ENCODE measurements at places on chromosomes 16 and 17. TPM values are rescaled to one million over a fixed set of nuclear protein-coding genes. Genes with fewer than 3 reads are reported as not detected.

The CCL22 gene
- not detected for total RNA-seq

- DNase-seq: no peak
These were observed 60.9 kb downstream of the CLEC19A start for GRCh38 chr16:19346335-19346922.

GRCh38 chr17:73532421-73532901, 111.8 kb downstream of the SDK2 start:
- DNase-seq: no peak

DNA sequence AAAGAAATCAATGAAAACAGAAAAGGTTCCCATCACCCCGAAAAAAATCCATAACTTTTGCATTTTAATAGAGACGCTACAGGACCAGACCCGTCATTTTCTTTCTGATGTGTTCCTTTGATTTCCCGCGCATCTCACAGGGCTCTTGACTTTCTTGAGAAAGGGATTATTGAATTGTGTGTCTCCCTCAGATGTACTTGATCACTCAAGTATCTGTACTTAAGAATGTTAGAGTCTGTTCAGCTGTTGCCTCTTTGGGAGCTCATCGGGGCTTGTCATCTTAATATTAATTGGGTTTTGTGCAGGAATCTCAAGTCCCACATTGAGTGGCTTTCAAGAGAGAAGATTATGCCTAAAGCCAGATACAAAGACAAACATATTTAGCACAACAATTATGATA, 606.4 kb upstream of the SALL1 start:
- no peak for DNase-seq

The EPX gene
- total RNA-seq: not detected

DNA sequence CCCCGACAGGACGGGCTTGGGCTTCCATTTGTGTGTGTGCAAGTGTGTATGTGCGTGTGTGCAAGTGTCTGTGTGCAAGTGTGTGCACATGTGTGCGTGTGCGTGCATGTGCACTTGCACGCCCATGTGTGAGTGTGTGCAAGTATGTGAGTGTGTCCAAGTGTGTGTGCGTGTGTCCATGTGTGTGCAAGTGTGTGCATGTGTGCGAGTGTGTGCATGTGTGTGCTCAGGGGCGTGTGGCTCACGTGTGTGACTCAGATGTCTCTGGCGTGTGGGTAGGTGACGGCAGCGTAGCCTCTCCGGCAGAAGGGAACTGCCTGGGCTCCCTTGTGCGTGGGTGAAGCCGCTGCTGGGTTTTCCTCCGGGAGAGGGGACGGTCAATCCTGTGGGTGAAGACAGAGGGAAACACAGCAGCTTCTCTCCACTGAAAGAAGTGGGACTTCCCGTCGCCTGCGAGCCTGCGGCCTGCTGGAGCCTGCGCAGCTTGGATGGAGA, 23.1 kb upstream of the ITGAX start:
- no peak for DNase-seq

GRCh38 chr17:63249256-63250004, 196.7 kb downstream of the CYB561 start:
- no peak for DNase-seq

- DNase-seq: no peak
These were observed 62.1 kb downstream of the LMF1 start for GRCh38 chr16:908526-909155.

The STX1B gene
- 0.11 TPM for total RNA-seq

GRCh38 chr16:82783933-82784572, 157.3 kb downstream of the CDH13 start:
- no peak for DNase-seq

Measured in Karpas-422 (cell line).